ENCODE measurements at places on chromosomes 7 and 10.

GRCh38 chr7:69283421-69283820, 314.9 kb upstream of the AUTS2 start:
- DNase-seq, result no peak

GRCh38 chr10:98621630-98622029, 174.9 kb upstream of the HPS1 start:
- DNase-seq, result no peak

GRCh38 chr10:127151541-127151940, 44.9 kb downstream of the INSYN2A start:
- no peak for DNase-seq

DNA sequence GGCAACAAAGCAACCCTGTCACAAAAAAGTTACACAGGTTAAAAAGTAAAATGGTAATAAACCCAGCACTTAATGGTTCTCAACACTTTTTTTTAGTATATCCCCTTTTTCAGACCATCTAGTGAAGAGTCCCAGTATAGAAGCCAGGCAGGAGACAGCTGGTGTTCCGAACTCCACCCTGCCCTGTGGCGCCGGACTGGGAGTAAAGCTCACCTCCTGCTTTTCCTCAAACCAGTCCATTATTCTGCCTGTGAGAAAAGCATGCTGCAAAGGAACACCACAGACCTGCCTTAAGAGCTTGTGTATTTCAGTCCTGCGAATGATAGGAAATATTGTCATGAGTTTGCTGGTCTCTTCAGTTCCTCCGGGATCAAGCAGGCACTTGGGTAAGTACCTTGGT, 81.0 kb downstream of the EZH2 start:
- no peak for DNase-seq

DNA sequence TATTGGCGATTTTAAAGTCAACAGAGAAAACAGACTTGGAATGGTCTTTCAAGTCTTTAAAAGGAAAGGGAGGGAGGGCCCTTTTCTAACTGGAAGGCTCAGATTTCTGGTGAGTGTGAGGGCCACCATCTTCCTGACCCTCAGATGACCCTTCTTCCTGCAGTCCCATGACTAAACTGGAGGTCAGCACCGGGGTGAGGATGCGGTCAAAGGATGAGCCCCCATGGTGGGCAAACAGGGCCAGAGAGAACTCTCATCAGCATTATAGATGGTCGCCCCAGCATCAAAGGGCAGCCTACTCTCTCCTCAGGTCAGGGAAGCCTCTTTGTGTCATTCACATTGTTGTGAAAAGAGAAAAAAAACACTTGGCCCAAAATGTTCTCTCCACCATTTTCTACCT, 219.2 kb downstream of the LRMDA start:
- no peak for DNase-seq

All from KG1 (cell line).